Posterior cingulate gyrus (tissue), 11 donors: ENCODE measurements at places on chromosomes 11 and 22.

DNA sequence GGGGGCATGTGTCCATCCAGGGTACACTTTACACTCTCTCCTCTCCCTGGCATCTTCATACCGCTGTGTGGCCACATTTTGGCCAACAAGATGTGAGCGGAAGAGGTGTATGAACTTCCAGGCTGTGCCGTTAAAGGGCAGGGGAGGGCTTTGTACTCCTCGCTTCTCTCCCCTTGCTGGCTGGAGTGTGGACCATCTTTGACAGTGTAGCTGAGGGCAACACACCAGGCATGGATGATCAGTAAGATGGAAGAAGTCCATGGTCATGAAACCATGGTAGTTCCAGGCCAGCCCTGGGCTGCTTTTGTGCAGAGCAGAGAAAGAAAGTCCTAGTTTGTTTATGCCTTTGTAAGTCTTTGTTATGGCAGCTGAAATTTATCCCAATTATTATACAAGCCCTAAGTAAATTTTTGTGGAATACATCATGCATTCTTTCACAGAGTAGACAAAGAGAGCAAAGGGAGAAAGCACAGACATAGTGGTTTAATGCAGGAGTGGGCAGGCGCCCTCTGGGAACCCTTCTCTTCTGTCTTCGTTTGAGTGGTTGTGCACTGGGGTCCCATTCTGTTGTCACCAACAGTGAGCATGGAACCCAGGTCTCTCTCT lies 70.4 kb downstream of the FBXO7 start:
- DNase-seq = no peak

DNA sequence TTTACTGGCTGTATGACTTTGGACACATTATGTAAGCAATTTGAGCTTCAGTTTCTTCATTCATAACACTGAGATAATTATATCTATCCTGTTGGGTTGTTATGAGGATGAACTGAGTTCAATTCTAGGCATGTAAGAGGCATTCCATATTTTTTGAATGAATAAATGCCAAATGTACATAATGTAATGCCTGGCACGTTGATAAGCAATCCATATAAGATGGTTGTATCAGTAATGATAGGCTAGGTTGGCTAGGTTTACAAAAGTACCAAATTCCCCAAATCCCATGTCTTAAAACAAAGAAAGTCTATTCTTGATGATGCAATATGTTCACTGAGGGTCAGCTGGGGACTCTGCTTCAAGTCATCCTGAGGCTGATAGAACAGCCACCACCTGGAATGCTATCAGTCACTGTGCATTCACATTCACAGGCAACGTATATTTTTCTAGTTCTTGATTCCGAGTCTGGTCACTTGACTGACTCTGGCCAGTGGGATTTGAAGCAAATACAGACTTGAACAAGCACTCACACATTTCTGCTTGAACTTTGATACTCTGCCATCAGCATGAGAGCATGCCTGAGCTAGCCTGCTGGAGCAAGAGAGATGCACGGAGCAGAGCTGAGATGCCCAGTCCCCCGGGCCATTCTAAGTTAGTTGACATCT lies 104.0 kb upstream of the TIMP3 start:
- no peak for DNase-seq

DNA sequence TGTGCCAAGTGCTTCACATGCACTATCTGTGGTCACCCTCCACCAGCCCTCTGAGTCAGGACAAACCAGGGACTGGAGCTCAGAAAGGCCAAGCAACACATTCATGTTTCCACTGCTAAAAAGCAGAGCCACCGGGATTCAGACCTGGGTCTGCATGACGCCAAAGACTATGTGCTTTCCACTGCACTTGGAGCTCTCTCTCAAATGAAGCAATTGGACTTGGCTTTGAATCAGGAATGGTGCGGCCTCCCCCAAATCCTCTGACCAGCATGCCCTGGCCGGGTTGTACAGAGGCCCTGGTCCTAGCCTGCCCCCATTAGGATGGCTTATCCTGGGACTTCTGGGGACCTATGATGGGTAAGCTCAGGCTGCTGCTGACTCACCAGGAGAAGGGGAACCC lies 80.7 kb downstream of the PKNOX2 start:
- no peak for DNase-seq

- no peak for DNase-seq
Measured at GRCh38 chr11:133678191-133678590, 145.9 kb upstream of the OPCML start.

DNA sequence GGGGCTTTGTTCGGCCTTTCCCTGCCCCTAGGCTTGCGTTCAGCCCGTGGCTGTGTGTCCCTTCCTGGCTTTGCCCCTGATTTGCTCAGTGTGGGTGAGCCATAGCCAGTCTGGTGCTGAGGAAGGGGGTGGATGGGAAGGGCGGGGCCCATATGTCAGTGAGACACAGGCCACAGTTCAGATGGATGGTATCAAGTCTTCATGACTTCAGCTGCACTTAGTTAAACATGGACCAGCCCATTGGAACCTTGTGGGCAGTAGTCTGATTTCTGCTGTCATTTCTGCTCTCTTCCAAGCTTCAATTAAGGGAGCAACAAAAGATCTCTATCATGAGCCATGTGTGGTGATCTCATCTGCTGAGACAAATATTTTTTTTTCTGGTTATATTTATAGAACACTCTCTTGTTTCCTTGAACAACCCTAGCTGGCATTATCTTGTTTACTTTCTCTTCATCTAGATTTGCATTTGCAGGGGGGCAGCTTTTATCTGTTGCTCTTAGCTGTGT lies 21.6 kb upstream of the PEX26 start:
- DNase-seq = no peak

GRCh38 chr11:116813781-116814471 lies 9.2 kb downstream of the APOA4 start:
- no peak for DNase-seq

GRCh38 chr11:76266286-76267100 lies 60.2 kb upstream of the WNT11 start:
- DNase-seq = no peak

DNA sequence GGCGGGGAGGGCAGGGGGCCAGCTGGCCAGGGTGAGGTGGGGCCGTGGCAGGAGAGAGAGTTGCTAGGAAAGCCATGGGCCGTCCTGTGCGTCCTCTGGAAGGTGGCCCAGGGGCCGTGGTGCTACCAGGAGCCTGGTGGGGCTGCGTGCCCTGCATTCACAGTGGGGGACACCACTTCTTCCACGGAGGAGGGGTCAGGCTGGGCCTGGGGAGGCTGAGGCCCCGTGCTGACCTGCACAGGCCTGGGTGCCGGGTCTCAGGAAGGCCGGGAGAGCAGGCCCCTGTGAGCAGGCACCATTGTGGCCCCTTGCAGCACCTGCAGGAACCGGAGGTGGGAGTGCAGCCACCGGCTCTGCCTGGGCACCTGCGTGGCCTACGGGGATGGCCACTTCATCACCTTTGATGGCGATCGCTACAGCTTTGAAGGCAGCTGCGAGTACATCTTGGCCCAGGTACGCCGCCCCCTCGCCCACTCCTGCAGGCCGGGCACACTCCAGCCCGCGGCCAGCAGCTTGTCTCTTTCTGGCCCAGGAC lies 12.0 kb downstream of the MUC5B start:
- no peak for DNase-seq

DNA sequence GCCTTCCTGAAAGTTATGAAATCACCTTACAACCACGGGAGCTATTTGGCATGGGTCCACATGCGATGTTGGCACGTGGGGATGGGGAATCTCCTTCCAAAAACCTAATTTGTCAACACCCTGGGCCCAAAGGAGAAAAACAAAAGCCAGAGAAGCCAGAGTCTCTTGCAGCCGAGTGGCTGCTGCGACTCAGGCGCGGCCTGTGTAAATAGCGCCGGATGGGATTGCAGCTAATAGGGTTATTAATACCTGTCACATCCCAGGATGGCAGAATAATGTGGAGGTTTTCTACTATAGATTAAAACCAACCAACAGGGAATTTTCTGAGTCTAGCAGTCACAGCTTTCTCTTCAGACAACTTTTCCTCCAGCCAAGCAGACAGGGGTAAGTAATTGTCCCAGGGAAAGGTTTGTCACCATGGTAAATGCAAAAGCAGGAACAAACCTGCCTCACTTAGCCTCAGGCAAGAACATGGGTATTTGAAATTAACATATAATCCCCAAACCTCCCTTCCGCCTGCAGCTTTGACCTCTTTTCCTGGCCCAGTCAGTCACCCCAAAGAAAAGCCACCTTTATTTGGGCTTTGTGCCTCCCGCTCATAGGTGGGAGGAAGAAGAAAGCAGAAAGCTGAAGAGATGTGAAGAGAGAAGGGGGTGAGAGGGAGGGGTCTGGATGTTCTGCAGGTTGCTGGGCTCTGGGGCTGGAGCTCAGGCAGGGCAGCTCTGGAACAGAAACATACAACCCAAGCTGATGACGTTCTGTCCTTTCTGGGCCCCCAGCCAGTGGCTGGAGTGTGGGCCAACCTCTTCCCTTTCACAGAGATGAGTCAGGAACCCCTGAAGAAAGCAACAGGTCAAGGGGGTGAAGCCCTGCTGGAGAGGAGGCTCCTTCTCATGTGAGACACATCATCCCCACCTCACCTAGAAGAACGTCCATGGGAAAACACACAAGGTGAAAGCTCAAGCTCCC lies 376.5 kb downstream of the NXPE2 start:
- no peak for DNase-seq
